ENCODE measurements at places on chromosomes 7 and 10.

DNA sequence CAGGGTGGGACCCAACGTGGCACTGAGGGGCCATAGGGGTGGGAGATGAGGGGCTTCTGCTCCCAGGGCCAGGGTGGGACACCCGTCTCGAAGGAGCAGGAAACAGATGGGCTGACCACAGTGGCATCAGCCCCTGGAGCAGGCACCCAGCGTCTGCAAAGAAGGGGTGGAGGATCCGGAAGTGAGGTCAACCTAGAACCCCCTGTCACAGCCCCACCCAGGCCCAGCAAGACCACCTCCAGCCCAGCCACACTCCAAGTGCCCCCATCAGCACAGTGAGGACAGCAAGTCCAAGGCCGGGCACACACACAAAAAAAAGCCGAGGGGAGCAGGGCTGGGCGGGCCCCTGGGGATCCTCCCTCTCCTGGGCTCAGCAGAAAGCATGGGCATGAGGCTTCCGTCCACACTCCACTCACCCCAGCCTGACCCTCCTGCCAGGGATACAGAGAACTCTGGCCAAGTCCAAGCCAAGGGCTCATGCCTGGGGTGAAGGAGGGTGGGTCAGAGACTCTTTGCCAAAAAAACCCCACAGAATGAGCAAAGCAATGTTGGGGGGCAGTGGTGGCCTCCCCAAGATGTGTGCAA lies 111.0 kb downstream of the FOXL3 start:
- DNase-seq: no peak

- DNase-seq: no peak
Measured at GRCh38 chr10:60362461-60362860, 27.2 kb downstream of the ANK3 start.

DNA sequence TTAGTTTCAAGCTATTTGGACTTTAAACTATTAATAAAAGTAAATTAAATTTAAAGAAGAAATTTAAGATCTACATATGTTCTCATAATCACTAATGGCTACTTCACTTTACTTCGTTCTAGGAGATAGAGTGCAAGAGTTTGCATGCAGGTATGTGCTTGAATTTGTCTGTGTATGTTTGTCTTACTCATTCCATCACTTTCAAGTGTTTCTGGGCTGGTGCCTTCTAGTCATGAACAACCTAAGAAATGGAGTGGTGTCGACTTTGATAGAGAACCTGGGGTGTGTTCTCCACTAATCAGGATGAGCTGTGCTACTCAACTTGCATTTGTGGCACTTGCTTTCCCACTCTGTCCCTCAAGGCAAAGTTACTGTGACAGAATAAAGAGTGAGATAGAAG lies 169.9 kb downstream of the KCND2 start:
- DNase-seq: no peak

- DNase-seq: no peak
Measured at GRCh38 chr10:59589796-59590195, 119.9 kb downstream of the SLC16A9 start.

DNA sequence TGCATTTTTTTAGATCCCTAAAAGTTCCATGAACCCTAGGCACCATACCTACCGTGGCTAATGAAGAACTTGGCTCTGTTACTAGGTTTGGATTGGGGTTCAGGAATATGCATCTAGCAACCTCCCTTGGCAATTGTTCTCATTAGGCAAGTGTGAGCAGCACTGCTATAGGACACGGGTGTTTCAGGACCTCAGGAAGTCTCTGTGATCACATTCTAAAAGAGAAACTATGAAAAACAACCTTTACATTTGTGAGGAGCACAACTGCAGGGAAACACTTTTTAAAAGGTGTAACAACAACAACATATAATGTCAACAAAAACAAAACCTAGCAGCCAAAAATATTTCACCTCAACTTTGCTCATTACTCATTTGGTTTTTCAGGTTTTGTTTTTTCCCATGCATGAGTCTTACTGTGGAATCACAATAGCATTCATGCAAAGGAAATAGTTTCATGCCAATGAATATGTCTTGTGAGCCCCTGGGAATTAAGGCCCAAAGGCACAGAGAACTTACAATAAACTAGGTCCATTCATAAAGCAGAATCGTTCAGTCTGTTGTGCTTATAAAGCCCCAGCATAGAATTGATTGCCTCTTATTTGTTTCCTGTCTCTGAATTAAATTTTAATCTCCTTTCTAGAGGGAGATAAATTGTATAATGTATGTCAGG lies 255.7 kb upstream of the DGKB start:
- no peak for DNase-seq

- no peak for DNase-seq
Measured at GRCh38 chr10:11886851-11887250, 63.7 kb downstream of the PROSER2 start.

GRCh38 chr7:135741905-135742304 lies 6.7 kb downstream of the FAM180A start:
- DNase-seq: no peak

GRCh38 chr7:132475669-132476116 lies 100.6 kb downstream of the PLXNA4 start:
- no peak for DNase-seq

DNA sequence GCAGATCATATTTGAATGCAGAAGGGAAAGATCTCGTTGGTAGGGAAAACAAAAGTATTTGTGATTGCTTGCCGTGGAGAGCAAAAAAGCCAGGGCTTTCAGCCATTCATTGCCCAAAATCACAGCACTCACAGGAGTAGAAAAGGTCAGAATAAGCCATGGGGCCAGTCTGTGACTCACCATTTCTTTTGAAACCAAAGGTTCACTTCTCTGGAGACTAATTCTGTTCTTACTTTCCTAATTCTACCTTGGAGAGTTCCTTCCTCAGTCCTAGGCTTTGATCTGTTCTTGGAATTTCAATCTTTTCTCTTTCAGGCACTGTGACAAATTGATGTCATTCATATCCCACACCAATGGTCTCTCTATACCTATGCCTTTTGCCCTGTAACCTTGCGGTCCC lies 54.1 kb upstream of the FAM180A start:
- DNase-seq: no peak

DNA sequence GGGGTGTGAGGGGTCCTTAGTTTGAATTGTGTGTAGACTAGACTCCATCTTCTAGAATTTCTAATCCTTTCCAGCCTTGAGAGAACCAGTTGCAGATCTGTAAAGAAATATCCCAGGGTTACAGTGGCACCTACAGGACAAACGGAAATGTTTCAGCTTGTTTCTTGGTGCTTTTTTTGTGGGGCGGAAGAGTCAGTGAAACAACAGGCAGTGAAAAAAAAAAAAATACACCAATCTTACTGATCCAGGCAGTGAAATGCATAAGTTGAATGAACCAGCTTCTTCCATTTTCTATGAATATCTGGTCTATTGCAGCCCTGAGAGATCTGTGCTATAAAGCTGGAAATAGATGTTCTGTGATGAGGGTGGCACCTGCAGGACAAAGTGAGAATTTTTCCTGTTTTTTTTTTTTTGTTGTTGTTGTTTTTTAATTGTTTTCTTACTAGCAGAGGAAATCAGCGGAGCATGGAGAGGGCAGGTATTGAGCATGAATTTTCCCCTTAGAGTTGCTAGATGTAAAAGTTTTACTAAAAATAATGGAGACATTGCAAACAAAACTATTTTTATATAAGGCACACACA lies 81.9 kb upstream of the DYNC1I1 start:
- no peak for DNase-seq

- no peak for DNase-seq
Measured at GRCh38 chr7:150586068-150586784, 19.0 kb downstream of the GIMAP4 start.

DNA sequence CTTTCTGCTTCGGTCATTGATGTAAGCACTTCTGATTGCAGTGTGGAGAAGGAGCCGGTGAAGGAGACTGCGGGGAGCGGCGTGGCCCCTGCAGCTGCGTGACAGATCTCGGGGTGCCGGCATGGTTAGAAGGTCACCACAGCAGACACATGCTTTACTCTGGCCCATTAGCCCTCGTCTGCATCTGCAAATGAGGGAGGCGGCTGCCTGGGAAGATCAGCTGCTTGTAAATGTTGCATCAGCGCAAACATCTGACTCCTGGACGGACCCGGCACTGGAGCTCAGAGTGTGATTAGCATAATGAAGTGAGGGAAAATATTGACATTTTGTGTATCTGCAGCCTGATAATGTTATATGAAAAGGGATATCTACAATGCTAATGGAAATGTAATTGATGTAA lies 30.5 kb upstream of the MNX1 start:
- no peak for DNase-seq

GRCh38 chr7:24951441-24951980 lies 28.5 kb downstream of the OSBPL3 start:
- no peak for DNase-seq

GRCh38 chr10:126013489-126014281 lies 117.3 kb downstream of the FANK1 start:
- DNase-seq: no peak

GRCh38 chr10:102283488-102283887 lies 38.2 kb downstream of the GBF1 start:
- no peak for DNase-seq

GRCh38 chr7:117863618-117864017 lies 9.6 kb downstream of the CTTNBP2 start:
- no peak for DNase-seq

DNA sequence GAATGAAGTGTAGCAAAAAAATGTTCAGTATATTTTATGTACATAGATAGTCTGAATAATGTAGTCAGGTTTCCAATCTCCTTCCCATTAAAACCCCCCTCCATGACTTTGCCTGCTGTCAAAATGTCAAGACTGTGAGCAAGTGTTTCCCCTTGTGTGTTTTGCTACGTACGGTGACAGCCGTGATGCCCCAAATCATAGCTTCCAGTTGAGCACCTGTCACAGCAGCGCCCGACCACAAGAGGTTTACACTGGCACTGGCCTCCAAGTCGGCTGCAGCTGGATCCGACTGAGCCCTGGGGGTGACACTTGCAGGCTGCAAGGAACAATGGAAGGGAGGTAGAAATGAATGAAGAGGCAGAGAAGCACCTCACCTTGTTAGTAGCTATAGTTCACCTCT lies 62.3 kb downstream of the LAMB4 start:
- no peak for DNase-seq

GRCh38 chr10:121497513-121498470 lies 100.5 kb downstream of the FGFR2 start:
- no peak for DNase-seq

- no peak for DNase-seq
Measured at GRCh38 chr10:116787053-116787659, 44.8 kb upstream of the HSPA12A start.

All from activated naive CD4-positive, alpha-beta T cell (primary cell).